Bronchus fibroblast of lung (primary cell): ENCODE measurements at places on chromosomes 11 and 22. TPM values are rescaled to one million over a fixed set of nuclear protein-coding genes. Genes with fewer than 3 reads are reported as not detected.

HMOX1 gene
- total RNA-seq = 12.5 and 17.0 TPM in 2 replicates

SORL1 gene
- 0.34 and 0.74 TPM in 2 replicates for total RNA-seq

HEPN1 gene
- not detected in 2 replicates for total RNA-seq

APOL1 gene
- 0.34 and 0.59 TPM in 2 replicates for total RNA-seq

P2RX6 gene
- 0.34 and 0.74 TPM in 2 replicates for total RNA-seq

APOA4 gene
- total RNA-seq = not detected in 2 replicates

MRTFA gene
- 30.2 and 46.7 TPM in 2 replicates for total RNA-seq

CNTF gene
- total RNA-seq = 0.34 and 0.59 TPM in 2 replicates

FOLH1 gene
- total RNA-seq = not detected in 2 replicates

LARGE1 gene
- total RNA-seq = 1.9 and 2.0 TPM in 2 replicates

CCDC15 gene
- 3.4 and 4.0 TPM in 2 replicates for total RNA-seq

EPS8L2 gene
- total RNA-seq = 11.8 and 13.5 TPM in 2 replicates

SLC22A25 gene
- total RNA-seq = not detected in 2 replicates

SMIM35 gene
- total RNA-seq = not detected in 2 replicates

ACRV1 gene
- total RNA-seq = not detected in 2 replicates

CNTN5 gene
- not detected in 2 replicates for total RNA-seq

MOGAT2 gene
- not detected in 2 replicates for total RNA-seq

PRODH gene
- total RNA-seq = not detected in 2 replicates

LGALS12 gene
- 0.30 TPM in 1 of 2 replicates, not detected in the other for total RNA-seq

CALCA gene
- not detected in 2 replicates for total RNA-seq

KLHL35 gene
- 1.0 and 1.2 TPM in 2 replicates for total RNA-seq

ARFGAP2 gene
- total RNA-seq = 105 and 110 TPM in 2 replicates

CARD18 gene
- not detected in 2 replicates for total RNA-seq

FAU gene
- total RNA-seq = 604 and 715 TPM in 2 replicates

GGT5 gene
- 10.3 and 10.6 TPM in 2 replicates for total RNA-seq

NXPE2 gene
- total RNA-seq = under 0.01 TPM in 1 of 2 replicates, not detected in the other

SLC25A45 gene
- 0.67 and 0.74 TPM in 2 replicates for total RNA-seq

CDC42BPG gene
- total RNA-seq = under 0.01 and 0.15 TPM in 2 replicates

KRTAP5-4 gene
- not detected in 2 replicates for total RNA-seq

CCDC73 gene
- not detected in 2 replicates for total RNA-seq

CDHR5 gene
- total RNA-seq = not detected in 2 replicates

LDHAL6A gene
- 0.17 TPM in 1 of 2 replicates, not detected in the other for total RNA-seq
